ENCODE measurements at places on chromosomes 6 and 20. TPM values are rescaled to one million over a fixed set of nuclear protein-coding genes. Genes with fewer than 3 reads are reported as not detected.

DNA sequence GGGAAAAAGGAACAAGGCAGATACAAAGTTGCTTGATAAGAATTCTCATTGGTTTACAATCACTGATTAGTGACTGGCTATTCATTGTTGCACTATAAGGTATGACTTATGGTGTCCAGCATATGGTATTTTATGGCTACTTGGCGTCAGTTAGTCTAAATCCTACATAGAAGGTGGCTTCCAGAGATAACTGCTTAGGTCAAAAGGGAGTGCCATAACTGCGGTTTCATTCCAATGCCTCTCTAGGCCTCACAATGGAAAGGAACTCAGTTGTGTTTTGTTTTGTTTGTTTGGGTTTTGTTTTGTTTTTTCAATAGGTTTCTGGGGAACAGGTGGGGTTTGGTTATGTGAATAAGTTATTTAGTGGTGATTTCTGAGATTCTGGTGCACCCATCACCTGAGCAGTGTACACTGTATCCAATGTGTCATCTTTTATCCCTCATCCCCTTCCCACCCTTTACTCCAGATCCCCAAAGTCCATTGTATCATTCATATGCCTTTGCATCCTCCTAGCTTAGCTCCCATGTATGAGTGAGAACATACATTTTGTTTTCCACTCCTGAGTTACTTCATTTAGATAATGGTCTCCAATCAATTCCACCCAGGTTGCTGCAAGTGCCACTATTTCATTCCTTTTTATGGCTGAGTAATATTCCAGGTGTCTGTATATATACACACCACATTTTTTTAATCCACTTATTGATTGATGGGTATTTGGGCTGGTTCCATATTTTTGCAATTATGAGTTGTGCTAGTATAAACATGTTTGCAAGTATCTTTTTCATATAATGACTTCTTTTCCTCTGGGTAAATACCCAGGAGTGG lies 7.0 kb downstream of the GOPC start:
- no peak for DNase-seq

GRCh38 chr6:56688521-56688920 lies 45.8 kb upstream of the DST start:
- no peak for DNase-seq

DNA sequence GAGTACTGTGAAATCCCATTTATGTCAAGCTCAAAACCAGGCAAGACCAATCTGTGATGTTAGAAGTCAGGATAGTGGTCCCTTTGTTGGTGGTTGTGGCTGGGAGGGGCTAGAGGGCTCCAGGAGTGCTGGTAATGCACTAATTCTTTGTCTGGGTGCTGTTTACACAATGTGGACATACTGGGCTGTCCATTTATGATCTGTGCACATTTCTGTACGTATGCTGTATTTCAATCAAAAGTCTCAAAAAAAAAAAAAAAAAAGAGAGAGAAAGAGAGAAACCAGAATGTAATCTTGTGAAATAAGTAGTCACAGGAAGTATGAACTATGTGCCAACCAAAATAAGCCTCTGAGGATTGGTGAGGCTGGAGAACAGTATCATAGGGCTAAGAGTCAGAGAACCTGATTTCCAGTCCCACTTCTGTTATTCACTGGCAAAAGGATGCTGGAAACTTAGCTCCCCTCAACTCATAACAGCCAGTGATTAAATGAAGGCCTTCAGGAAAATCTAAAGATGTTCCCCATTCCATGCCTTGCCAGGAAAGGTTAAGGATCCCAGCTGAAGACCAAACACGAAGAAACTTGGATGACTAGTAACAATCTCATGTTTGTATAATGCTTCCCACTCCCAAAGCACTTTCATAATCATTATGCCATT lies 19.6 kb upstream of the TRAM2 start:
- DNase-seq = no peak

DNA sequence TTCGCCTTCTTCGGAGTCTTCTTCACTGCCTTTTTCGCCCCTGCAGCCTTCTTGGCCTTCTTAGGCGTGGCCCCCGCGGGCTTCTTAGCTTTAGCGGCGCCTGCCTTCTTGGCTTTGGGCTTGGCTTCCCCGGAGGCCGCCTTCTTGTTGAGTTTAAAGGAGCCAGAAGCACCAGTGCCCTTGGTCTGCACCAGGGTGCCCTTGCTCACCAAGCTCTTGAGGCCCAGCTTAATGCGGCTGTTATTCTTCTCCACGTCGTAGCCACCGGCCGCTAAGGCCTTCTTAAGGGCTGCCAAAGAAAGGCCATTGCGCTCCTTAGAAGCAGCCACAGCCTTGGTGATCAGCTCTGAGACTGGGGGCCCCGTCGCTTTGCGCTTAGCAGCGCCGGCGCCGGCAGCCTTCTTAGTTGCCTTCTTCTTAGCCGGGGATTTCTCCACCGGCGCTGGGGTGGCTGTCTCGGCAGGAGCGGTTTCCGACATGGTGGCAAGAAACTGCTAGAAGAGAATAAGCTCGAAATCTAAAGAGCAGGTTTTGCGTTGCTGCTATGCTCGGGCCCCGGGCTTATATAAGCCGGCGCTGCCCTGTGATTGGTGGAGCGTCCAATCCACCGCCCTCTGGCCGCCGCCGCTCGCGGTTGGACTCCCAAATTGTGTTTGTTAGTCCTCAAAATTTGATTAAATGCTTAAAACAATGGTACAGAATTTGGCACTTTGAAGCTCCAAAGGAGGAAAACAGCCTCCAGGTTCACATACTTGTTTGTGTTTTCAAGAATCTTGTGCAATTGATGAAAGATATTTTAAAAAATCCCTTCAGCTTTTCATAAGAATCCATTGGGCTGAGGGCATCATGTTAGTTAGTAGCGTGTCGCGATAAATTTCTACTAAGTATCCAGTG lies 44.9 kb downstream of the OR2B2 start:
- peak; percentile 79 for DNase-seq

Gene PAX1
- not detected for total RNA-seq

DNA sequence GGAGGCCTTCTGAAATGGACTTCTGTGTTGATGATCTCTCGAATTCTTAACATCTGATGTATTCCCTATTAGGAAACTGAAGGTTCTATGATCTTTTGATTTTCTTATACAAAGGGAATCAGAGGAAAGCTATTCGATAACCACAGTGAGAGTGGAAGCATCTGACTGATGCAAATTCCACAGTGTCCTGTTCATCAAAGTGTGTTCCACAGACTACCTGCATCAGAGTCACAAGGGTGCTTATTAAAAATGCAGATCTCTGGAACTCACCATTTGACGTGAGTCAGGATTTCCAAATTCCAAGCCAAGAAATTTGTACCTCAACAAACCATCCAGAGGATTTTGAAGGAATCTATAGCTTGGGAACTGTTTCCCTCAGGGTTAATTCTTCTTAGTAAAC lies 4.4 kb upstream of the MEP1A start:
- DNase-seq = no peak

Gene DEFB123
- not detected for total RNA-seq

Gene TSPO2
- not detected for total RNA-seq

GRCh38 chr20:32505723-32506473 lies 79.2 kb downstream of the NOL4L start:
- no peak for DNase-seq

- peak; percentile 92 for DNase-seq
These were observed 15.3 kb downstream of the TJAP1 start for GRCh38 chr6:43492673-43493072.

GRCh38 chr6:56624046-56624727 lies 18.5 kb downstream of the DST start:
- DNase-seq = no peak

GRCh38 chr20:24918579-24919566 lies 30.2 kb upstream of the CST7 start:
- DNase-seq = no peak

Gene SGK2
- total RNA-seq = 1.7 TPM

GRCh38 chr20:32982617-32983458 lies 21.4 kb downstream of the SUN5 start:
- DNase-seq = peak; percentile 8

Gene C6orf15
- 1.2 TPM for total RNA-seq

Gene PRND
- not detected for total RNA-seq

DNA sequence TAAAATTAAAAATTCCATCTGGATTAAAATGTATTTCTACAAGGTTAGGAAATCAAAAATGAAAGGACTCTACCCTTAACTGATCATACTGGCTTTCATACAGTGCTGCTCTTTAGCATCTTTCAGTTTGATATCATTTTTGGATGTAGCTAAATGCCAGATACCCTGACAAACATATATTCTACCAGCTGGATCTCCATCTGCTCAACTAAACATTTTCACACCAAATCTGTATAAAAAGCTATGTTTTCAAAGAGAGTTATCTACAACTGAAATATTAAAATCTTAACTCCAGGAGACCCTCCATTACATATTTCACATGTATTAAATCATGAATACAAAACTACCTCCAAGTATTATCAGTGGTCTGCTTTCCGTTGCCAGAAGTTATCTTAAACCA lies 95.7 kb downstream of the EPHA7 start:
- no peak for DNase-seq

GRCh38 chr6:42066156-42066675 lies 15.9 kb downstream of the TAF8 start:
- DNase-seq = no peak

GRCh38 chr20:61810738-61811135 lies 254.9 kb downstream of the TAF4 start:
- no peak for DNase-seq

DNA sequence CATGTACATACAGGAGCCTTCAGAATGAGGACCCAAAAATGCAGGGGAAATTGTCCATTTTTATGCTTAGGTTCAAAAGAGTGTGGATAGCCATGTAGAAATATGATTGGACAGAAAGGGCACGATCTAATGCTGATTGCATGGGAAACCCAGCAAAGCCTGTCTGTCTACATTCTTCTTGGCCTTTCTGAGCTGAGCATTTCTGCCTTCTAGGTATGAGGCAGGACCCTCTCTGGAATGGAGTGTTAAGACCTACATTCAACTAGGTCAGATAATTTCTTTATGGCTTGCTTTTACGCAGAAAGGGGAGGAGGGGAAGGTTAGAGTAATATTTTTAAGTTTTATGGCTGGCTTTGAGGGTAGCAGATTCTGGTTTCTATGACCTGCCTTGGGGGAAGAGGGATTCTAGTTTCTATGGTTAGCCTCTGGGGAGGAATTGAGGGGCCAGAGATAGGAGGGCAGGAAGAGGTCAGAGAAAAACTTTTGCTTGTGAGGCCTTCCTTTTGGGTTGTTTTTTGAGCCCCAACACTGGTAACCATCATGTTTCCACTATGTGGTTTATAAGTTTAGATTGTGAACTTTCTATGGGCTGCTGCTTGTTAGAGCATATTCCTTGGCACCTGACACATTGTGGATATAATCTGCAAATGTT lies 63.5 kb downstream of the LYRM2 start:
- DNase-seq = no peak

- DNase-seq = peak; percentile 74
These were observed at the start of gene GRIK2 for GRCh38 chr6:101393251-101393828. Gene GRIK2 (plus strand): TSS chr6:101393708.

DNA sequence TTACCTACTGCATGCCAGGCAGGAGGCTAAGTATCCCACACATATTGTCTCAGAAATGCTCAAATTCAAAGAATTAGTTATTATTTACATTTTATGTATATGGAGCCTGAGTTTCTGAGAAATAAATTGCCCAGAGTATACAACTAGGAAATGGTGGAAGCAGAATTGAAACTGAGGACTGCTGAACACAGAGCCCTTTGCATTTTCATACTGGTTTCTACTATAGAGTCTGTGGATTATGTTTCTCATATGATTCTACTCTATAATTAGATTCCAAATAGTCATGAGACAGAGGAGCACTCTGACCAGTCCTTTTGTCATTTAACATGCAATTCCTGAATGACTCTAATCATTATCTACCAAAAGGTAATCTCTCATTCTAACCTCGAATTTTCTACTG lies 254.3 kb downstream of the LMBRD1 start:
- DNase-seq = no peak

DNA sequence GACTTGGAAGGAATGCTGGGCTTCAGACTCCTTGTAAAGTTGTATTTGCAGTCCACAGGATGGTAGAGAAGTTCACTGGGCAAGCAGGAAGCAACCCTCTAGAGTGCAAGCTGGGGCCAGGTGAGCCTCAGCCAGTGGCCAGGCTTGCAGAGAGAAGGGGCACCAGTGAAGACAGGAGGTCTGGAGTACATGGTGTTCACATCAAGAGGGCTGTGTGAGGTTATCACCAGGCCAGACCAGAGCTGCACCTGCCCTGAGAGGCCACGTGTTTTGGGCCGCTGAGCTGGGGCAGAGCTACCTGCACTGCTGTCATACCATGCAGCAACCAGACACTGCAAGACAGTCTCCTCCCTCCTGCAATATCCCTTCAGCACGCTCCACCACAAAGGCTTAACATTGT lies 79.0 kb downstream of the SH3BGRL2 start:
- DNase-seq = no peak

- DNase-seq = no peak
These were observed 15.6 kb upstream of the MAS1 start for GRCh38 chr6:159875194-159875593.

DNA sequence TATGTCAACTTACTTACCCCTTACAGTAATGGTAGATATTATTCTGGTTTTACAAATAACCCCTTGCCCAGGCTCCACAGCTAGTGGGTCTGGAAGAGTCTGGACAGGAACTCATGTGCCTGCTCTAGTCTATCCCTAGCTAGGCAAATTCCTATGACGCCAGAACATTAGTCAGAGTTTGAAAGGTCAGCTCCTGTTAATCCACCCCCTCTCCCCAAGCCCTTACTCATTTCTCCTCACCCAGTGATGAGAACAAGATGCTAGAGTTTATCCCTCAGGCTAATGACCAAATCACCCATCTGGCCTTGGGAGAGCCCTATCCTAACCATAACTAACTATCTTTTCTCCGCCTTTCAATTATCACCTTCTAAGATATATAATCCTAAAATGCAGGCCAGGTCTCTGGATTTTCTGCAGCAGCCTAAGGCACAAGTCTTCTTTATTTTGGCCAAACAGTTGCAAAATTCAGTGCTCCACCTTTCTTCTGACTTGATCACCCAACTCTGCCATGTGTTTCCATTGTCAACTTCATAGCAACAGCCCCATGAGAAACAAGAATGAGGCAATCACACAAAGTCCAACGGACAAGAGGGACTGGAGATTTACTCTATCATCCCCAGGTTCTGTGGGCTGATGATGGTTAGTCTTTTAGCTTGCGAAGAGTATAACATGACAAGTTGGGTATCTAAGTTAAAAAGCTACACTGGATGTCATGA lies 113.3 kb downstream of the TASP1 start:
- peak; percentile 40 for DNase-seq

DNA sequence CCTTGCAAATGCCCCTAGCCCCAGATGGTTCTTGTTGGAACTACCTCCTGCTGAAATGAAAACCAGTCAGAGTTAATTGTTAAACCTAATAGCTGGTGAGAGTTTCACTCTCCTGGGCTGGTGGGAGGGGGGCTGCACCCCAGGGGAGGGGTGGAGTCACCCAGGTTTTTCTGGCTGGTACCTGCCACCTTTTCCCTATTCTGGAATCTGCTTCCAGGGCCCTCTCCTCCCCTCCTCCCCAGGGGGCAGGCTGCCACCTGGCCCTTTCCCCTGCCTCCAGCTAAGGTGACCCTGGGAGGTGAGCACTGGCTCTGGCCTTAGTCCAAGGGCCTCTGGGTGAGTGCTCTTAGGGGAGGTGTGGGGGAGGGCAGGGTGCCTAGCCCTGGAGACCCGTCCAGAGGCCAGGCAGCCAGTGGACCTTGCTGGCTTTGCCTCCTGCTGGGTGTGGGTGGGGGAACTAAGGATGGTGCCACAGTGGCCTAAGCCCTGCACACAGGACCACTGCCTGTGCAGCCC lies 48.8 kb upstream of the EPB41L1 start:
- DNase-seq = no peak

GRCh38 chr20:7516621-7517111 lies 423.6 kb downstream of the HAO1 start:
- no peak for DNase-seq

- no peak for DNase-seq
These were observed 420.6 kb upstream of the MMS22L start for GRCh38 chr6:97703661-97704060.

Gene TAPBP
- 66.3 TPM for total RNA-seq

Gene BFSP1
- total RNA-seq = 8.3 TPM

All from myocyte (in vitro differentiated cells).